ENCODE measurements at places on chromosomes 2 and 18.

DNA sequence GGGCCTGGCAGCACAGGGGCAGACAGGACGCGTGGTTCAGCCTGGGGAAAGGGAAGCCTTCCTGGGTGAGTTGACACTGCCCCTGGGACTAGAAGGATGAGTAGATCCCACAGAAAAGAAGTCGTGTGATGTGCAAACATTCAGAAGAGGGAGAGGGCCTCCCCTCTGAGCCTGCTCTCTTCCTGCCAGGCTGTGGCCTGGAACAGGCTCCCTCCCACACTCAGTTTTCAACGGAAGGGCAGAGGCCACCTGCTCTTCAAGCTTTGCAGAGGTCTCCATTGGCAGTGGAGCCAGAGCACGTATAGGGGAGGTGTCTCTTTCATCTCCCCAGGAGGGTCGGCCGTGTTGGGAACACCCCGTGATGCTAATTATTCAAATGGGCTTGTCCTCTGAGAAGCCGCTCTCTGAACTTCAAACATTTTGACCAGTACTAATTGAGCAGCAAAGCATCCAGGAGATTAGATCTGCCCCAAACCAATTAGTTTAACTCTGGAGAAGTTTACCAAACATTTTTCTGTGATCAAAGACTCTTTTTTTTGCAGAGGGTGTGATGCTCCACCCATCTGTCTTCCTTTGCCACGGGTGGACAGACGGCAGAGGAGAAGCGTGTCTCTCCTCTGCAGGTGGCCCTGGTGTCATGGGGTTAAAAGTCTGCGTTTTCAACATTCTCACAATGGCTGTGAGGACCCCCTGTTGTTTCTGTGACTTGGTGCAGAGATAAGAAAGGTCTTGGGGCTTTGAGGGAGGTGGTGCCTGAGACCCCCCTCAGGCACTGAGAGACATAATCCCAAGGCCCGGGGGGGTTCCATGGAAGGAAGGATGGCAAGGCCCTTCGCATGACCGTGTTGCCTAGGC is 29.5 kb upstream of the ODC1 start:
- no peaks in the 10 kb centered on the region for H3K4me1 ChIP-seq
- H3K27me3 ChIP-seq, result no peaks in the 10 kb centered on the region
- H3K27ac ChIP-seq, result no peak overlapping the region
- no peak for DNase-seq
- H3K36me3 ChIP-seq, result no peaks in the 10 kb centered on the region

DNA sequence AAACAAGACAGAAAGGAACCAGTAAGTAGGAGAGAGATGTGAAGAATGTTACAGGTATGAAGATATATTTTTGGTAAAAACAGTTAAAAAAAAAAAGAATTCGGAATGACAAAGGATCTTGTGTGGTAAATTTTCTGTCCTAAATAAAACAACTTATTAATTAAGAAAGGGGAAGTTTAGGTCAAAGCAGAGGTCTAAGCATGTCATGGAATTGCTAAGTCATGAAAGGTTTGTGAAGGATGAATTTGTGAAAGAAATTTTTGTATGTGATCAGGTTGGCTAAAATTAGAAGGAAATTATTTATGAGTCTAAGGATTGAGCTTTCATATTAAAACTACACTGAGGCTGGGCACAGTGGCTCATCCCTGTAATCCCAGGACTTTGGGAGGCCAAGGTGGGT is 11.1 kb upstream of the ALPG start:
- no peaks in the 10 kb centered on the region for H3K4me1 ChIP-seq
- peaks cover 7% of the 10 kb centered on the region for H3K27me3 ChIP-seq
- no peak for DNase-seq

DNA sequence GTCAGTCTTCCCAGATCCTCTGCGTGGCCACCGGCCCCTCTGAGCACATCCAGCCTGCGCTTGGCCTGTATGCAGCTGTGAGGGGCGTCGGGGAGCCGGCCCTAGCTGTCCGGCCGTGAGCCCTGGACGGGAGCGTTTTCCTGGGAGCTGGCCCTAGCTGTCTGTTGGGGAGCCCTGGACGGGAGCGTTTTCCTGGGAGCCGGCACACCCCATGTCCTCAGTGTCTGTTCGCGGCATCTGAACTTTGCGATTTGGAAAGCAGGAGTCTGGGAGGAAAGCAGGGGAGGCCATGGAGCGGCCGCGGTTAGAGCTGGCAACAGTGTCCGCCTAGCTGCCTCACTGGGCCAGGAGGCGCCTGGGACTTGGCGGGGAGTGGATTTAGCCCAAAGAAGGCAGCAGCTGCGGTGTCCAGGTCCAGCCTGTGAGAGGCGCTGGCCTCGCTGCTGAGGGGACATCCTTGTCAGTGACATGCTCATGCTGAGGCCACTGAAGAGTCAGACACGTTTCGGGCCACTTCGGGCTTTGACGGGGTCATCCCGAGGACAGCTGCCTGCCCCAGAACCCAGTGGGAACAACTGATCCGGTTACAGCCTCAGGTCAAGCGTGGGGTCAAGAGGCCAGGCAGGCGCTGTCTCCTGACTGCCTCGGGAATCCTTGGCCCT is 75.8 kb downstream of the KCNG2 start:
- DNase-seq, result no peak
- no peaks in the 10 kb centered on the region for H3K36me3 ChIP-seq
- H3K4me1 ChIP-seq, result no peaks in the 10 kb centered on the region
- H3K4me3 ChIP-seq, result no peak overlapping the region
- H3K27ac ChIP-seq, result no peak overlapping the region
- H3K27me3 ChIP-seq, result peaks cover 12% of the 10 kb centered on the region

- H3K36me3 ChIP-seq, result no peaks in the 10 kb centered on the region
- no peaks in the 10 kb centered on the region for H3K4me1 ChIP-seq
- H3K27ac ChIP-seq, result no peak overlapping the region
- H3K4me3 ChIP-seq, result no peak overlapping the region
- no peaks in the 10 kb centered on the region for H3K27me3 ChIP-seq
Measured at GRCh38 chr18:59233017-59233410, 13.1 kb downstream of the GRP start.

DNA sequence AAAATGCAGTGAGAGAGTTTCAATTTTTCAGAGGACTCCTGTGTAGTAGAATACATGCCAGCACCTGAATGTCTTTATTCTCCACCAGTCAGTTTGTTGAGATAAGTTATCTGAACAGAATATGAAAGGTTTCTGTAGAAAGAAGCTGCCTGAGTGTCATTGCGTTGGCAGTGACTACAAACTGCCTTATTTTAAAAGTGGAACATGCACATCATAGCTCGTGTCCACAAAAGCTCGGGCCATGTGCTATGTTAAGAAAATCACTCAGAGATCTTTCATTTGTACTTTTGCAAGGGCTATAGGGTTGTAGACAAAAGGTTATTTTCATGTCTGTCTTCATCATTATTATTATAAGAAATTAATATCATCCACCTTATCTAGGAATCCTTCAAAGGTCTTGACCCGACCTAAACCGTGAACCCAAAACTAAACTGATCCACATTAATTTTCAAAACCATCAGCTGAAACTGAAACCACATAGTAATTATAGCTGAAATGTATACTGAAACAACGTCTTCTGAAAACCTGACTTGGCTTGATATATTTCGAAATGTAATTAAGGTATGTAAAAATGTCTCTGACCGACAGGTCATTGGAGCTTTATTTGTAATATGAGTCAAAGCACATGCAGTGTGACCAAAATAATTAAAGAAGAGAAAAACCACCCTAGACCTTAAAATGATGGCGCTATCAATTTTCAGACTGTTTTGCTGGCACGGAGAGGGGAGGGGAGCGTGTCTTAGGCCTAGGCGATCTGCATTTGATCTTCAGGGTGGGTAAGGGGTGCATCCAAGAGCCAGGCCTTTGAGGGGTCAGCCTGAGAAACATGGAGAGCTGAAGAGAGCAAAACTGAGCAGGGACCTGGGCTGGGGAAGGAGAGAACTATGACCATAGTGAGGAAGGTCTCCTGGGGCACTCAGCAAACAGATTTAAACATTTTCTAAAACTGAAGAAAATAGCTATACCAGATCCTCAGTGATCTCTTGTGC is 232.1 kb downstream of the SOX11 start:
- no peaks in the 10 kb centered on the region for H3K4me1 ChIP-seq
- no peak for DNase-seq
- no peaks in the 10 kb centered on the region for H3K27me3 ChIP-seq
- H3K4me3 ChIP-seq, result no peak overlapping the region
- no peak overlapping the region for H3K27ac ChIP-seq

DNA sequence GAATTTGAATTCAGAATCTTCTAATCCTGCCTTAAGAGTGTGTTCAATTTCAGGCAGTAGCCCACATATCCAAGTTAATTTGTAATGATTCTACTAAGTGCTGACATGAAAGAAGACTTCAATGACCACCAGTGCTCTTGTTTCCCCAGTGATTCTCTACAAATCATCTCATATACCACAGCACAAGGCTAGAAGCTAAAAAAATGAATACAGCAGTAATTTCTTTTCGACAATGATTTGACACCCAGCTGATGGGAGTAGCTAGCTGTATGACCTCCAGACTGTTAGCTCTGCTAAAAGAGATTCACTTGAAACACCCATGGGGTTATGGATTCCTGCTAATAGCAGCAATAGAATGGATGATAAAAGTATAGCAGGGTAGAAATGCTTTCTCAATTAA is 217.0 kb upstream of the TMEFF2 start:
- no peak overlapping the region for H3K27ac ChIP-seq
- H3K4me3 ChIP-seq, result no peak overlapping the region
- H3K27me3 ChIP-seq, result no peaks in the 10 kb centered on the region
- no peak for DNase-seq

- no peak within 1 kb of the TSS for H3K27ac ChIP-seq
- no peak within 1 kb of the TSS for H3K4me3 ChIP-seq
Measured at GRCh38 chr2:94871226-94872087, at the start of gene TEKT4. Gene TEKT4 (plus strand): TSS chr2:94871430. CDS start chr2:94871580, 150 bp downstream.

- no peak overlapping the region for H3K27ac ChIP-seq
- no peaks in the 10 kb centered on the region for H3K36me3 ChIP-seq
- H3K27me3 ChIP-seq, result peaks cover 8% of the 10 kb centered on the region
- H3K4me1 ChIP-seq, result no peaks in the 10 kb centered on the region
Measured at GRCh38 chr2:70396612-70397011, 94.7 kb upstream of the FAM136A start.

- H3K27me3 ChIP-seq, result no peaks in the 10 kb centered on the region
- no peak overlapping the region for H3K27ac ChIP-seq
- H3K4me1 ChIP-seq, result no peaks in the 10 kb centered on the region
- no peak overlapping the region for H3K4me3 ChIP-seq
Measured at GRCh38 chr18:46080156-46080555, 8.1 kb upstream of the PSTPIP2 start.

- H3K36me3 ChIP-seq, result no peaks in the 10 kb centered on the region
- no peak overlapping the region for H3K4me3 ChIP-seq
- no peaks in the 10 kb centered on the region for H3K27me3 ChIP-seq
- H3K27ac ChIP-seq, result no peak overlapping the region
- DNase-seq, result no peak
Measured at GRCh38 chr2:100560216-100560830, 2.5 kb upstream of the PDCL3 start.

GRCh38 chr2:63735931-63736330 is 105.8 kb upstream of the UGP2 start:
- no peaks in the 10 kb centered on the region for H3K36me3 ChIP-seq
- H3K27ac ChIP-seq, result no peak overlapping the region
- H3K27me3 ChIP-seq, result no peaks in the 10 kb centered on the region
- no peak for DNase-seq

- DNase-seq, result no peak
- no peaks in the 10 kb centered on the region for H3K36me3 ChIP-seq
- no peak overlapping the region for H3K27ac ChIP-seq
- H3K4me1 ChIP-seq, result no peaks in the 10 kb centered on the region
Measured at GRCh38 chr2:44273076-44273475, 2.2 kb upstream of the SLC3A1 start.

- H3K27ac ChIP-seq, result no peak overlapping the region
- no peak overlapping the region for H3K4me3 ChIP-seq
- DNase-seq, result no peak
- no peaks in the 10 kb centered on the region for H3K27me3 ChIP-seq
- no peaks in the 10 kb centered on the region for H3K36me3 ChIP-seq
Measured at GRCh38 chr18:73656691-73657090, 490.9 kb downstream of the FBXO15 start.

DNA sequence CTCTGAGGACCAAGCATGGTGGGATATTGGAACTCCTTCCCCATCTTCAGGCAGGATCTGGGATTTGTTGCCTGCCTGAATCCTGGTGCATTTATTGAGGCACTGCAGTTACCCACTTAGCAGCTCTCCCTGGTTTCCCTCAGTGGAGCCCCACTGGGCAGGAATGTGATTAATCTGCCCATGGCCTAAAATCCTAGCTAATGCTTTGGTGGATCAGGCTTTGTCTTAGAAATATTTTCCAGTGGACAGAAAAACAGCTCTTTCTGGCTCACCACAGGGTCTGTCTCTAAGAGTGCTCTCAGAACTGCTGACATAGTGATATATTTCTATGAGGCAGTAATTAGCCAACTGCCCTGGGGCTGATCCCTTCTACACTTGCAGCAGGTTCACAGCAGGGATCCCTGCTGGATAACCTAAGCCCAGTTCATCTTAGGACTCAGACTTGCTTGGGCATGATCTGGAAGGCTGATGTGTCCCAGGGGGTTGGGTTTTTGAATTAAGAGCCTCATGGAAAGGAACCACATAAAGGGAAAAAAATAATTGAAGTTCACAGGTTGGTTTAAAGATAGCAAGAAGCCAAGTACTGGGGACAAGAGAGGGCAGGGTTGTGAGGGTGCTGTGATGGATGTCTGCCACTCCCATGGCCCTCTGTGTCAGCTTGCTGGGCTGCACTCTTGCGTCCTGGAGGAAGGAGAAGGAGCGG is 44.3 kb upstream of the ZDBF2 start:
- H3K27ac ChIP-seq, result no peak overlapping the region
- H3K36me3 ChIP-seq, result no peaks in the 10 kb centered on the region
- H3K4me1 ChIP-seq, result no peaks in the 10 kb centered on the region
- no peak for DNase-seq
- no peak overlapping the region for H3K4me3 ChIP-seq
- peaks cover 3% of the 10 kb centered on the region for H3K27me3 ChIP-seq

GRCh38 chr18:76495006-76495370 is at the start of gene ZNF516:
Gene ZNF516 (minus strand): TSS chr18:76495242. CDS start chr18:76443054, 52,188 bp downstream.
- H3K27me3 ChIP-seq, result no peaks in the 10 kb centered on the region
- H3K36me3 ChIP-seq, result no peaks in the 10 kb centered on the region
- H3K4me3 ChIP-seq, result peak within 1 kb of the TSS; percentile 85
- peaks cover 14% of the 10 kb centered on the region for H3K4me1 ChIP-seq
- H3K27ac ChIP-seq, result peak within 1 kb of the TSS; percentile 84
- peak; percentile 75 for DNase-seq

GRCh38 chr18:46738491-46738890 is 18.4 kb downstream of the ST8SIA5 start:
- no peak for DNase-seq
- H3K27me3 ChIP-seq, result peaks cover 4% of the 10 kb centered on the region
- no peaks in the 10 kb centered on the region for H3K36me3 ChIP-seq
- no peak overlapping the region for H3K4me3 ChIP-seq
- no peak overlapping the region for H3K27ac ChIP-seq
- H3K4me1 ChIP-seq, result no peaks in the 10 kb centered on the region

DNA sequence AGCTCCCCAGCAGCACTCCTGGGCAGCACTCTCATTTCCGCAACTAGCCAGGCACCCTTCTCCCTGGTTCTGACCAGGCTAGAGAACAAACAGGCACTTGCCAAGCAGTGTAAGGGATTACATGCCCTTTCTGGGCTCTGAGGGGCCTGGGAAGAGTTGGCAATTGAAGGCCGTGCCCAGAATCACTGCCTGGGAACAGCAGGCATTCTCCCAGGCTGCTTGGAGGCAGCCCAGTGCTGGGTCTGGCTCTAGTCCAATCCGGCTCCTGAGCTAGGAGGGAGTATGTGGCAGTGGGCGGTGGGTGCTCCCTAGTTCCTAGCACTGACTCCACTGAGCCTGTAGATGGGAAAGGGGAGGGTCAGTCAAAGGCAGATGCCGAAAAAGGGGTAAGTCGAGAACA is 34.1 kb upstream of the SP3 start:
- H3K27ac ChIP-seq, result no peak overlapping the region
- H3K4me3 ChIP-seq, result no peak overlapping the region
- no peaks in the 10 kb centered on the region for H3K27me3 ChIP-seq
- no peak for DNase-seq
- peaks cover 32% of the 10 kb centered on the region for H3K4me1 ChIP-seq

Measured in lower lobe of right lung (tissue), 2 donors.